ENCODE measurements at places on chromosomes 6 and 20.

- DNase-seq = no peak
Measured at GRCh38 chr6:131054392-131055250, 8.4 kb downstream of the EPB41L2 start.

DNA sequence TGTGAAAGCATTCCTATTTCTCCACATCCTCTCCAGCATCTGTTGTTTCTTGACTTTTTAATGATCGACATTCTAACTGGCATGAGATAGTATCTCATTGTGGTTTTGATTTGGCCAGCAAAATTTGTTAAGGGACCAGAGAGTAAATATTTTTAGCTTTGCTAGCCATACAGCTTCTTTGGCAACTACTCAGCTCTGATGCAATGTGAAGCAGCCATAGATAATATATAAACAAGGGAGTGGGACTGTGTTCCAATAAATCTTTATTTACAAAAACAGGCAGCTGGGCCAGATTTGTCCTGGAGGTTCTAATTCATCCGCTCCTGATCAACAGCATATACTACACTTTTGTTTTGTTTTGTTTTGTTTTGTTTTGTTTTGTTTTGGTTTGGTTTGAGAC lies 202.9 kb downstream of the ZNF217 start:
- no peak for DNase-seq

- DNase-seq = no peak
Measured at GRCh38 chr6:1931817-1932216, 313.6 kb downstream of the GMDS start.

DNA sequence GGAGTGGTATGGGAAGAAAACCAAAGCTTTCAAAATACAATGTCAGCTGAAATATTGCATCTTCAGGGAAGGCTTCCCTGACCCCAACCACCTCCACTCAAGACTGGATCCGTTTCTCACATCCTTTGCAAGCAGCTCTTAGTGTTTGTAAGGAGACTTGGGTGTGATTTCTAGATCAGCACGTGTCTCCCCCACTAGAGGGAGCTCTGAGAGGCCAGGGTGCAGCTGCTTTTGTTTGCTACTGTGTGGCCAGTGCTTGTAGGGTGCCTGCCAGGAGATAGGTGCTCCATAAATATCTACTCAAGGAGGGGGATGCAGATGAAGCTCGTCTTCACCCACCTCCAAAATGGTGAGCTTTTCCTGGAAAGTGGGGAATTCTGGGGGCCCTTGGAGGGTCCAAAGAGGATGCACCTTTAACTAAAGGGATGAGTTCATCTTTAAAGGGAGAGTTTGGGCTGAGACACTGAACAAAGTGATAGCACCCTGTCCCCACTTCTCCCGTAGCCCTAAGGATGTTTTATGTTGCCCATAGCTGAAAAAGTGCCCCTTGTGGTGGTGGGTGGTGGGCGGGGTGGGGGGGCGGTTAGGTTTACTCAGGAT lies 52.6 kb upstream of the MAFB start:
- peak; percentile 13 for DNase-seq

DNA sequence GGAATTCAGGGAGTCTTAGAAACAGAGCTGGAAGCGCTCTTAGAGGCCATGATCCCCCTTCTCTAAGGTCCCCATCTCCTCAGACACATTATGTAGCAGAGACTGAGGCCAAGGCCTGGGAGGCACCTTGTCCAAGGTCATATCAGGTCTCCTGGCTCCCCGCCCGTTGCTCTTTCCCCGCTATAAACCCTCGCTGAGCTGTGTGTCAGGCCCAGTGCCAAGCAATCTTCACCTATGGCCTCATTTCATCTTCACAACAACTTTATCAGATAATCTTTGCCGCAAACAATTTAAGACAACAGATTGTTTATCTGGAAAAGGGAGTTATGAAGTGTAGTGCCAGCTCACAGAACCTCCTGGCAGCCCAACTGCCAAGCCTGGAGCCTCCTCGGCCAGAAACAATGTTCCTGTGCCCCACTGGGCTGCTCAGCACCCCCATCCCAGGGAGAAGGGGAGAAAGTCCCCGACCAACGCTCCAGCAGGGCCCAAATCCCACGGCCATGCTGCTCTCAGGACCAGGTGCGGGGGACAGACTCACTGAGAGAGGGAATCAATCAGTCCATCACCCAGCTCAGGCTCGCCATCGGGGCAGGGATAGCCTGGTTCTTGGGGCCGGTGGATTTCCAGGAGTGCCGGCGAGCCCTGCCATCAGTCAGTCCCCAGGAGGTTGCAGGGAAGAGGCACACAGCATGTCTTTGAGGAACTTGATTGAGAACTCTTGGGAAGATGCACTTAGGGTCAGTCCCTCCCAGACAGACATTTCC lies 16.9 kb upstream of the FANCE start:
- DNase-seq = no peak

DNA sequence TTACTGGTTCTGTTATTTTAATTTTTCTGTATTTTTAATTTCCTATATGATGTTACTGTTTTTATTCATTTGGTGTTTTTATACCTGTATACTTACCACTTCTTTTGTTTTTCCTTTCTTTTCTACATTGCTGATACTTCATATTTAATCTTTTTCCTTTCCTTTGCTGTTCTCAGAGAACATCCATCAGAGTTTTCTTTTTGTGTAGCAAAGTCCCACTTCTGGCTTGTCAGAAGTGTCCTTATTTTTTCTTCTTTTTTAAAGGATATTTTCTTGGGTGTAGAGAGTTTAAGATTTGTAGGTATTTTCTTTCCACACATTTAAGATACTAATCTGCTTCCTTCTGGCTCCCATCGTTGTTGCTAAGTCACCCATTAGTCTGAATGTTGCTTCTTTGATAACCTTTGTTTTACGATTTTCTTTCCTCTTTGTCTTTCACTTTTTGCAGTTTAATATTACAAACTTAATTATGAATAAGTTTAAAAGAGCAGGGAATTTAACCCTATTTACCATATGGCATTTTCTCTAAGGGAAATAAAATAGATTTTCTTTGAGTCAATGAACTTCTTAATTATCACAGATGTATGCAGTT lies 18.5 kb downstream of the CD2AP start:
- DNase-seq = no peak

DNA sequence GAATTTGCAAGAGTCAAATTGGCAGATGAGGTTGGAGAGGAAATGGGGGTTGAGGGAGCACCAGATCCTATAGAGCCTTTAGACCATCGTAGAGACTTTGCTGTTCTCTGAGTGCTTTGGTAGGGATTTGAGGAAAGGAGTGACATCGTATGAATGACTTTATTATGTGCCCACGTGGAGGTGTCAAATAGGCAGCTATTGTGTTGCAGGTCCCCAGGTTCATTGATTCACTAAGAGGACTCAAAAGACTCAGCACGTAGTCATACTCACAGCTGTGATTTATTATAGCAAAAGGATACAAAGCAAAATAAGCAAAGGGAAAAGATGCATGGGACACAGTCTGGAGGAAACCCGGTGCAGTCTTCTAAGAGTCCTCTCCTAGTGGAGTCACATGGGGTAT lies 2.2 kb downstream of the MTRES1 start:
- DNase-seq = no peak

GRCh38 chr20:64142590-64142989 lies 21.7 kb upstream of the MYT1 start:
- no peak for DNase-seq

DNA sequence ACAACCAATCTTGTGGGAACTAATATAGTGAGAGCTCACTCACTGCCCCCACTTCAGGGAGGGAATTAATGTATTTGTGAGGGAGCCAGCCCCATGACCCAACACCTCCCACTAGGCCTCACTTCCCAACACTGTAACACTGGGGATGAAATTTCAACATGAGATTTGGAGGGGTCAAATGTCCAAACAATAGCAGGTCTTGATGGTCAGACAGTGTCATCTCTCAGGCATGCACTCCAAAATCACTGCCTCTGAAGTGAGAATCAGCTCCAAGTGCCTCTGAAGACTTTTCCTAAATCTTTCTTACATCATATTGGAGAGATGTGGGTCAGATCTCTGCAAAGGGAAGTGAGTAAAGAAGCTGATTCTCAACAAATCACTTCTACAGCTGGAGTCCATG lies 13.8 kb upstream of the SAYSD1 start:
- no peak for DNase-seq

DNA sequence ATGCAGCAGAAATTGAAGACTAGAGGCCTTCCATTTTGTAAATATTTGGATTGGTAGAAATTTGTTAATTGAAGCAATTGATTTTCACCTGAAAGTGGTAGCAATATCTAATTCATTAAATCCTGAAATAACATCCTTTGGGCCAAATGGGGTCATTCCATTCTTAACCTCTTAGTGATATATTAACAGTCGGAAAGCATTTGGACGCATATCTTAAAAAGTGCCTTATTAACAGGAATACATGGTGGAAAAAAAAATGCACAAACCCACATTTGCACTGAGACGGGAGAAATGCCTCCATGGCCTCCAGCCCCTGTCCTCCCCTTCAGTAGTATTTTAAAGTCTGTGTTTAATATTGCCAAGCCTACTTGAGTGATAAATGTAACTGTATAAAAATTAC lies 205.5 kb downstream of the TFAP2B start:
- no peak for DNase-seq

GRCh38 chr6:145400508-145400907 lies 334.8 kb downstream of the EPM2A start:
- no peak for DNase-seq

DNA sequence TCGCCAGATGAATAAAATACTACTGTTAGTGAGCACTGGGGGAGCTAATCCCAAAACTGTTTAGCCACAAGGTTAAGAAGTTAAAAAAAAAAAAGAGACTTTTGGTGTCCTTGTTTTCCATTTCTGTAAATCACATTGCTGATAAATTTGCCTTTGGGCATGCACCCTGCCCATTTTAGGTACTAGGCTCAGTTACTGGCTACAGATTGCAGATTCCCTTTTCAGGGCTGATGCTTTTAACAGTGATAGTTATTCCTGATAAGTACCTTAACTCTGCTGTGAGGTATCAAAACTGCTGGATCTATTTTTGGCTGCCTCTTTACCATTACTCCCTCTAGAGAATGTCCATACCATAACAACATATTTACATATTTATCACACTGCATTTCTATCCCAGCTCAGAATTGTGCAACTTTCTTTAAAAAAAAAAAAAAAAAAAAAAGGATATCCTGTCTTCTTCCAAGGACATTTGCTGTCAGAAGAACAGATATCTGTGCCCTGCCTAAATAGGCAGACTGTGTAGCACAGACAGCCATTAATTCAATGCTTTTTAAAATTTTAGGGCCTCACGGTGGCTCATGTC lies 94.5 kb downstream of the SSR1 start:
- no peak for DNase-seq

DNA sequence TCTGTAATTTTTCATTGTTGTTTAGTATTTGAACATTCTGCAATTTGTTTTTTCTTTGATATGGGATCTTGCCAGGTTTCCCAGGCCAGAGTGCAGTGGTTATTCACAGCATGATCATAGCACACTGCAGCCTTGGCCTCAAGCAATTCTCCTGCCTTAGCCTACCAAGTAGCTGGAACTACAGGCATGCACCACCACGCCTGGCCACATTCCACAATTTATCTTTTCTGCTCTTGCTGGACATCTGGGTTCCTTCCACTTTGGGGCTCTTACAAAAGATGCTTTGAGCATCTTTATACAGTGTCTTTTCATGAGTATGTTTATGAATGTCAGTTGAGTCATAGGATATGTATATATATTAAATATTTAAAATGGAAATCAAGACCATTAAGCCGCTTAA lies 42.0 kb downstream of the PGM3 start:
- no peak for DNase-seq

DNA sequence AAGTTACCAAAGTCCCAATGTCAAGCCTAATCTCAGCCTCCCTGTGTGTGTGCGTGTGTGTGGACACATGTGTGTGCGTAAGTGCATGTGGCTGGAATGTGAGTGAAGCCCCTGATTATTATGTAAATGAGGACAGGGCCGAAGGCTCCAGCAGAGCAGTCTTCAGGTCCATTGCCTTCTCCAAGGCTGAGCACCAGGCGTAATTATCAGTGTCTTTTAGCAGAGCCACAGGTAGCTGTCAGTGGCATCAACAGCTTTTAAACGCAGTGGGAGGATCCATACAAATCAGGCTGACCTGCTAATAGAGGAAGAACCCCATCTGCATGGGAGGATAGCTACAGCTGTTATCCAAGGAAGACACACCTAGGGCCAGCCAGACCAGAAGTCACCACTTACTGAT lies 324.3 kb upstream of the MOCS1 start:
- no peak for DNase-seq

DNA sequence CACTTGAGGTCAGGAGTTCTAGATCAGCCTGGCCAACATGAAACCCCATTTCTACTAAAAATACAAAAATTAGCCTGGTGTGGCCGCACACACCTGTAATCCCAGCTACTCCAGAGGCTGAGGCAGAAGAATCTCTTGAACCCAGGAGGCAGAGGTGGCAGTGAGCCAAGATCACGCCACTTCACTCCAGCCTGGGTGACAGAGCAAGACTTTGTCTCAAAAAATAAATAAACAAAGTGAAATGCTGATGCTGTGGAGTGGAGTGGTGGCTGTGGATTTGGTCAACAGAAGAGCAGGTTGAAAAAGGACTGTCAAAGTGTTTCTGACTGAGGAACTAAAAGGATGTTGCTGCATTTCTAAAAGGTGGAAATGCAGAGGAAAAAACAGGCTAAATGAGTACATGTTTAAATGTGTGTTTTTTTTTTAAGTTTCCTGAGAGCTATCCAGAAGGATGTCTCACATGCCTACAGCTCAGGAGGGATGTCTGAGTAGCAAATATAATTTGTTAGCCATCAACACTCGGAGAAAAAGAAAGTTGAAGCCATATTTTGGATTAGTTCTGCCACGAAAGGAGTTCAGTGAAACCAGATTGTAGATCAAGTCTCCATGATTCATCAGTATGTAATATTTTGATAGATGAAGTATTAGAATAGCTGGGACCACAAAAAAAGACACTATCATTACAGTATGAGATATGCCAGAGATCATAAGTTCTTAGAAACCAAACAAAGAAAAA lies 621.1 kb upstream of the ADGRB3 start:
- DNase-seq = no peak

DNA sequence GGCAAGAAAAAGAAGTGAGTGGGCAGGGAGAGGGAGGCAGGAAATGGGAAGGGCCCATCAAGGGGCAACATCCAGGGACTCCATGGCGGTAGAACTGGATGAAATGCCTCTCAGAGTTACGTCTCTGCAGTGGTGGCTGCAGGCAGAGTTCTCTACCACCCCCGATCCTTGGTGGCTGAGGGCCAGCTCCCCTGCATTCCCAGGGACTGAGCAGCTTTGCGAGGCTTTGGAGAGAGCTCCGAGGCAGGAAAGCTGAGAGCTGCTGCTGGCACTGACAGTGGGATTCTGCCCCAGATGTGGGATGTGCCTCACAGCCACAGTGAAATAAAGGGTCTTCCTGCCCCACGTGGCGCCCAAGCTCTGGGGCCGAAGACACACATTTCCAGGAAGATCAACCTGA lies 236.6 kb downstream of the SLC24A3 start:
- no peak for DNase-seq

GRCh38 chr6:121880831-121881230 lies 445.4 kb downstream of the GJA1 start:
- no peak for DNase-seq
